ENCODE measurements at places on chromosomes 7 and 10.

DNA sequence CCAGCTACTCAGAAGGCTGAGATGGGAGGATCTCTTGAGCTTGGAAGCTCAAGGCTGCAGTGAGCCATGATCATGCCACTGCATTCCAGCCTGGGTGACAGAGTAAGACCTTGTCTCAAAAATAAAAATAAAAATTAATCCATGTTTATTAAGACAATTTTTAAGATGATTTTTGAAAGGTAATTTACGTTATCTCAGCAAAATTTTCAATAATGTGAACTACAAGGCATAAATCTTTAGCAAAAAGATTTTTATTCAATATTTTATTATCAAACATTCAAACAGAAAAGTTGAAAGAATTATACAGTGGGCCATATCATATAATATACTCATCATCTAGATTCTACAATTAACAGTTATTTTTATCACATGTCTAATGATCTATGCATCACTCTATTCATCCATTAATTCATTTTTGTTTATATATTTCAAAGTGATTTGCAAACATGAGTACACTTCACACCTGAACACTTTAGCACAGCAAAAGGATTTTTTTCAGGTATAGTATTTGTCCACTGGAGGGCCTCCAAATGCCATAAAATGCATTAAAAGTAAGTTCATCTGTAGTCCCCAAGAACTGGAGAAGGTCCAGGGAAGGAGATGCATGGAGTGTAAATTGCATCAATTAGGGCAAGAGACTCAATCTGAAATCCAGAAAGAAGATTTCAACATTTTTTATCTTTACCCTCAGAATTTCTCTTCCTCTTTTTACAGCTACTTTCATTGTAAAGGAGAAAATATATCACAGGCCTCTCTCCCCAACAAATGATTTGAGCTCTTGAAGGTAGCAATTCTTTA is 38.6 kb upstream of the RSBN1L start:
- DNase-seq, result peak; percentile 59

DNA sequence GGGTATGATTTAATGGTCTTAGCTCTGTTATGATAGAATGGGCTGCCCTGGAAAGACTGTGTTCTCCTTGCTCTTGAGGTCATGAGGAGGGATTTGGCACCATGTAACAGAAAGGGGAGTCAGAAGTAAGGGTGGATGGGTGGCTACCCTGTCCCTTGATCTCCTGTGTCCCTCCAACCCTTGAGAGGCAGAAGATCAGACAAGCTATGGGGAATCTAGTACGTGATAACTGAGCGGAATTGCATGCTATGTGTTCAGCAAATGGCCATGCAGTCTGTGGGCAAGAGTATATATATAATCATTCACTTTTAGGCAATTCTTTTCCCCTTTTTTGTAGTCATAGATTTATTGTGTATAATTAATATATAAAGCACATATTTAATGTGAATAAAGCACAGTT is 174.9 kb downstream of the SEC23IP start:
- no peak for DNase-seq

GRCh38 chr7:519484-520390 is at the start of gene PDGFA:
TSS of gene PDGFA (minus strand) at chr7:519846. CDS start at chr7:519001, 845 bp downstream.
- peak; percentile 69 for DNase-seq

GRCh38 chr10:17923728-17924127 is 28.0 kb upstream of the SLC39A12 start:
- DNase-seq, result no peak

GRCh38 chr10:115914475-115914874 is 358.5 kb downstream of the GFRA1 start:
- no peak for DNase-seq

DNA sequence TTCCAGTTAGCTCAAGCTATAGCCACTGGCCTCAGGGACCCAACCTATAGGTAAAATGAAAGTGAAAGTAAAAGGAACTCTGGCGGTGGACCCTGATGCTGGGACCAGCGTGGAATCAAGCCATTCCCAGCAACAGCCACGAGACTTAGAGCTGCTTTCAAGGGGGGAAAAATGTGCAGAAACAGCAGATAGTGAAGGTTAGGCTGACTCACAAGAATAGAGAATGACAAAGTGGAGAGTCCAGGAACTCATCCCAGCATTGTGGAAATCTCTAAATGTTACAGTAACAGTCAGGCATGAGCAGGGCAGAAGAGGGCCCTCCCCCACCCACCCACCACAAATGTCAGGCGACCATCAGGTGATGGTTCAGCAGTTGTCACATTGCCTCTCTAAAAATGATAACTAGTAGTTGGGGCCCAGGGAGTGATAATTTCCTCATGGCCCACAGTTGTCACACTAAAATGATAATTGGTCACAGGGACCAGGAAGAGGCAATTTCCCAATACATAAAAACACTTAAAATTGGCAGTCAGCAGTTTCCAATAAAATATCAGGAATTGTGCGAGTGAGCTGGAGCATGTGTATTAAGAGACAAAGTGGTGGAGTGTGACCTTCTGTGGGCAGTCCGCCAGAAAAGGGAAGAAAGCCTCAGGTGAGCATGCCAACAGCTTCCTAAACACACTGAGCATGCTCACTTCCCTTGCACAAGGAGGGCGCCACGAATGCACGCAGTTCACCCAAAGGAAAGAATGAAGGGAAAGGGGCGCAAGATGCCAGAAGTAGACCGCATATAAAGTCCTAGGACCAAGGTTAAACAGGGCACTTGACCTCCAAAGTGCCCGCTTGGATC is 129.8 kb upstream of the PPP1R3A start:
- DNase-seq, result peak; percentile 24

- peak; percentile 73 for DNase-seq
Measured at GRCh38 chr7:35248576-35249536, 5.0 kb downstream of the TBX20 start.

- no peak for DNase-seq
Measured at GRCh38 chr7:72406820-72407403, 5.2 kb downstream of the CALN1 start.

GRCh38 chr10:74875966-74876365 is 49.6 kb downstream of the KAT6B start:
- peak; percentile 52 for DNase-seq

DNA sequence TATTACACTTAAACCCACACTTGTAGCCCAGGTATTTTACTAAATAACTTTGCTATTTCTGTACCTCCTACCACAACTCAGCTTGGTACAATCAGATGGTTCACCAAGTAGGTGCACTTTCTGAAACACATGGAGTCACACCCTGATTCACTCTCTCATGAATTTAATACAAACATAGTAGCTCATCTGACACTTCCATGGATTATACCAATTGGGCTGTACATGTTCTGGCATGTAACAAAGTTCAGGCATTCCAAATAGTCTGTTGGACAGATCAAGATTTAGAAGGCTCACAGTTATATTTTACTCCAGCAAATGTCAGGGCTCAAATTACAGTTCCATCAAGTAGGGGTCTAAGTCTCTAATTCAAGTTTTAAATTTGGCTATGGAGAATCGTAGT is 62.2 kb upstream of the RNF148 start:
- no peak for DNase-seq

- no peak for DNase-seq
Measured at GRCh38 chr7:98982686-98983085, 104.4 kb downstream of the TRRAP start.

DNA sequence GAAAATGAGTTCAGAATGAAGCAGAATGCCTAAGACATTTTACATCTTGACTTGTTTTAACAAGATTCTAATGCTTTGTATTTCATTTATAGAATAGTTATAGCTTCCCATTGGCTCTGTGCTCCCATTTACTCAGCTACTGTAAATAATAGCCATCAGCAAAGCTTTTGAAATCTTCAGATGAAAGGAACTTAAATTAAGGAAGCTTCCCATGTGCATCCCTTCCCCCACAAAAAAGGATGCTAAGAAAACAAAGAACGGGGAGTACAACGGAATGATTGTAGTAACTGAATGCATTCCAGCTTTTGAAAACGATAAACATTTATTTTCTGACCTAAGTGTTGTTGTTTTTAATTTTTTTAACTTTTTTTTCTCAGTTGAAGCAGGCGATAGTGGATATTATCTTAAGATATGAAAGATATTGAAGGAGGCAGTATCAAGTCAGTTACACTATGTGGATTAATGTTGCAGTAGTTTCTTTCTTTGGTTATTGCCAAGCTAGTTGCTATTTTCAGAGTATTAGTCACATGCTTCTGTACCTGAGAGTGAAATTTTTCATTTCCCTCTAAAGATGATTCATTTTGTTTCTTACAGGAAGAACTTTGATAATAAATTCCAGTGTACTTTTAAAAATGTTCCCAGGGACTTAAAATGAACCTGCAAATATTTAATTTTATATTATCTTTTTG is 129.2 kb downstream of the KCND2 start:
- no peak for DNase-seq

DNA sequence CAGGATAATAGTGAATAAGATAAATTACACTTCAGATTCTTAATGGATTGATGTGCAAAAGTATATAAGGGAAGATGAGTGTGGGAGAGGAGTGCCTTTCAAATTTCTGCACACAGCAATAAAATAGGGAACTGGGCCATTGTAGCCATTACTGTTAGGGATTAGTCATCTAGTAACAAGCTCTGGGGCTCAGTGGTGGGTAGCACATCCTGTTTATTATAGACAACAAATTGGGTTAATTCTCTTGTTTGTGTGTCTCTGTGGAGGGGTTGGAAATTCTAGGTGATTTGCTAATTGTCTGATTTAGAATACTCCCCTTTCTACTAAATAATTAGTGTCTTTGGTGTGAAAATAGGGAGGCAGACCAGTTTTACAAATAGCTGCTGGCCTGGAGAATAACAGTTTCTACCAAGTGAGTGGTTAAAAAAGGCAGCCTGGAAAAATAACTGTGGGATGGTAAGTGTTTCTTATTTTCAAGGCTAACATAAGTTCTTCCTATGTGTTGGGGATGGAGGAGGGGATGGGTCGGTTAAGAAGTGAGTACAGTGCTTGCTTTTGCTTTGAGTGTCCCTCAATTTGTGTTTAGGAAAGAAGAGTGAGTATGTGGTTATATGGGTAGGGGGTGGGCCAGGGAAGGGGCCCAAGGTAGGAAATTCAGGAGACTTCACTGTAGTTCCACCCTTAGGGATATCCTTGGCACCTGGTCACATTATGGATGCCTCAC is 43.3 kb upstream of the TMEM248 start:
- DNase-seq, result no peak

GRCh38 chr10:77531441-77532001 is 106.1 kb downstream of the KCNMA1 start:
- peak; percentile 42 for DNase-seq

DNA sequence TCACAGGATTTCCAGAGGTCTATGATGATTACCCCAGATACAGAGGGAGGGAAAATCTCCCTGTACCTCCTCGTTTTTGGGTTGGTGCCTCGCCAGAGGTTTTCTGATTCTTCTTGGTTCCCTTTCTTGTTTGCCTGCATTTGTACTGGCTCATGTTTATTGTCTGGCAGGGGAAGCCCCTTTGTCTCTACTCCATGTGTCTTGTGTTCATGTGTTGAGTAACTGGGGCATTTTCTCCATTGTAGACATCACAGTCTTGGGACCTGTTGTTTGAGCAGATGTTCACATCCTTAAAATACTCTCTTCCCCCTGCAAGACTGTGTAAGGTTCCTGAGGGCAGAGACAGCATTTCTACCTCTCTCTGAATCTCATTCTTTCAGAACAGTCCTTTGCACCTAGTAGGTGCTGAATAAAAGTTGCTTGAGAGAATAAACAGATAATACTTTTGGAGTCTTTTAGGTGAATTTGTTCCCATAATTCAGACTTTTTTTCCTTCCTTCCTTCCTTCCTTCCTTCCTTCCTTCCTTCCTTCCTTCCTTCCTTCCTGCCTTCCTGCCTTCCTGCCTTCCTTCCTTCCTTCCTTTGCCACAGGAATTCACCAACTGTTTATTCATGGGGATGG is 25.1 kb downstream of the CDK14 start:
- no peak for DNase-seq

GRCh38 chr10:101287997-101288635 is 58.9 kb upstream of the LBX1 start:
- DNase-seq, result peak; percentile 25

DNA sequence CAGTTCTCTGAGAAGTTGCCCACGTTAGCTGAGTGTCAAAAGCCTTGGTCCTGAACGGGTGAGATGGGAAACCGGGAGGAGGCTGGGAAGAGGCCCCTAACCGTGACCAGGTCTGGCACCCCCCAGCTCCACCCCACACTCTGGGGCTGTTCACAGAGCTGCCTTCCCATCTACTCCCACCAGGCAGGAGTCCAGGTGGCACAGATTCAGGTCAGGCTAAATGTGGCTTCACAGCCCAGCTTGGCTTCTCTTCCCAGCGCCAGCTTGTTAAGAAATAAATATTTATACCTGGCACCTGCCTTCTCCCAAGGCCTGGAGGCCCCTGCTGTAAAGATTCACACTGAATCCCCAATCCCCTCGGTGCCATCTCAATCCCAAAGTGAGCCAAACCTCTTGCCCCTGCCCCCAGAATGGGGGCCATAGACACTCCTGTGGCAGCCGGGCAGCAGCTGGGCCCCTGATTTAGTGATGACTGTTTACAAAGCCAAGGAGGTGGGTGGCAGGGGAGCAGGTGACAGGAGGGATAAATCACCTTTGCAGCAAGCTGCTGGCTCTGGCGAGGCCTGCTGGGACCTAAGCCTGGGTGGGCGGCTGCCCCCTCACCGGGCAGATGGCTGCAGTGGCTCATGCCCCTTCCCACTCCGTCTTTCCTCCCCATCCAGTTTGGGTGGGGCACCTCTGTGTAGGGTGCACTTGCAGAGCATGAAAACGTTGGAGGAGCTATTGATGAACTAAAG is 72.5 kb downstream of the GOLGA7B start:
- DNase-seq, result peak; percentile 19

DNA sequence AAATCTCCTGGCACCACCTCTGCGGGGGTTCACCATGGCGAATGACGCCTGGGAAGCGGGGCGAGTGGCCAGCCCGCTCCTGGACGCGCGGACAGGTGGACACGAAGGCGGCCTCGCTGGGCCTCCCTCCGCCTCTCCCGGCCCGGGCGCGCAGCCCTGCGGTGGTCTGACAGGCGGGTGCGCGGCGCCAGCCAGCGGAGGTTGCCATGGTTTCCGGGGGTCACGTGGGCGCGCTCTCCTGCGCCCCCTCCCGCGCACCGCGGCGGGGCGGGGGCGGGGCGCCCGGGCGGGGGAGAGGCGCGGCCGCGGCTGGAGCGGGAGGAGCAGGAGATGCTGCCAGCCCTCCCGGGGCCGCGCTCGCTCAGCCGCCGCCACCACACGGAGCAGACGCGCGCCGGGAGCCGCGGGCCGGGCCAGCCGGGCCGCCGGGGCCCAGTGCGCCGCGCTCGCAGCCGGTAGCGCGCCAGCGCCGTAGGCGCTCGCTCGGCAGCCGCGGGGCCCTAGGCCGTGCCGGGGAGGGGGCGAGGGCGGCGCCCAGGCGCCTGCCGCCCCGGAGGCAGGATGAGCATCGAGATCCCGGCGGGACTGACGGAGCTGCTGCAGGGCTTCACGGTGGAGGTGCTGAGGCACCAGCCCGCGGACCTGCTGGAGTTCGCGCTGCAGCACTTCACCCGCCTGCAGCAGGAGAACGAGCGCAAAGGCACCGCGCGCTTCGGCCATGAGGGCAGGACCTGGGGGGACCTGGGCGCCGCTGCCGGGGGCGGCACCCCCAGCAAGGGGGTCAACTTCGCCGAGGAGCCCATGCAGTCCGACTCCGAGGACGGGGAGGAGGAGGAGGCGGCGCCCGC is at the start of gene PRKAR2B:
Gene PRKAR2B, plus strand, starts transcription at position 359 of the 848 bp plus-strand sequence. Its CDS starts 203 bp downstream, at position 562.
- peak; percentile 95 for DNase-seq

Data from NCI-H146 (cell line).